Mammary epithelial cell (primary cell): ENCODE measurements at places on chromosomes 7 and 10. TPM values are rescaled to one million over a fixed set of nuclear protein-coding genes. Genes with fewer than 3 reads are reported as not detected.
A peak's percentile ranks its signal among the peaks of the same experiment; 100 is the strongest.

GRCh38 chr7:4836206-4836661 is 25.6 kb downstream of the PAPOLB start:
- DNase-seq: no peak

SLC26A5 gene
- polyA plus RNA-seq: not detected

DNA sequence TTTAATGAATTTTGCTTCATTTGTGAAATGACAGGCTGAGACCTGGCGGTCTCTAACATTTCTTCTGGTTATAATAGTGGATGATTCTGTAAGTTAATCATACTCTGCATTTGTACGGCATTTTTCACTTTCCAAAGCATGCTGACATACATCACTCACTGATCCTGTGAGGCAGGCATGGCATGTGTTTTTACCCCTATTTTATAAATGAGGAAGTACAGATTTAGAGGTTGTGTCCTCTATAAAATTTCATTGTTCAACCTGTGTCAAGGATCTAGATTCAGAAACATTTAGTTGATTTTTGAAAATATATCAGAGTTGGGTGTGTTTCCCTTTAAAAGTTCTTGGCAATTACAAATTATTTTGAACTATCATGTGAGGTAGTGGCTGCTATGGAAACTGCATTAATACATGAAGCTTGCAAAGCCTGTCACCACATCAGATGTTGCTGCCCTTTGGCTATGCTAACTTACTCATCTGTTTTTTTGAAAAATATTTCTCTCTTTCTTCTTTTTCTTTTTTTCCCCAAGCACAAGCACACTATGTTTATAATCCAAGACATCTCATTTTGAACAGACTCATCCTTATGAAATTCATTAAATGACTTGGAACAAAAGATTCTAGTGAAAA is 172.7 kb downstream of the GNAI1 start:
- DNase-seq: peak; percentile 68

UNCX gene
- polyA plus RNA-seq: not detected

EGR2 gene
- 0.23 TPM for polyA plus RNA-seq

- no peak for DNase-seq
These were observed 800.1 kb upstream of the ZWINT start for GRCh38 chr10:57161157-57161556.

- no peak for DNase-seq
These were observed 115.6 kb downstream of the TSPAN12 start for GRCh38 chr7:120742372-120742771.

DNA sequence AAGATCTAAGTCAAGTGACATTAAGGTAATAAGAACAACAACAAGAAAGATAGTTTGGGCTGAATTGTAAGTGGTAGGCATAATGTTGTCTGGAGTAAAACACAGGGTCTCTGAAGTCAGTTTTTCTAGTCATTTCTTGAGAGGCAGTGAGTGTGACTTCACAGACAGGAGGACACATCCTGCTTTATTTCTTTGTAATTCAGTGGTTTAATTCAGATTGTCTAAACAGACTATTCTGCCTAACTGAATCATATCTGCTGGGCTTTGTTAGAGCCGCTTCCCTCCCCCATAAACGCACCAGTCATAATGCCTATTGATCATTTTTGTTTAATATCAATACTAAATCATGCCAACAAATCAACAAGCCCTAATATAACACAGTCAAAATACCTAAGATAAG is 46.8 kb downstream of the AGK start:
- DNase-seq: no peak

- no peak for DNase-seq
These were observed 5.8 kb downstream of the CLCN1 start for GRCh38 chr7:143321734-143322133.

DNA sequence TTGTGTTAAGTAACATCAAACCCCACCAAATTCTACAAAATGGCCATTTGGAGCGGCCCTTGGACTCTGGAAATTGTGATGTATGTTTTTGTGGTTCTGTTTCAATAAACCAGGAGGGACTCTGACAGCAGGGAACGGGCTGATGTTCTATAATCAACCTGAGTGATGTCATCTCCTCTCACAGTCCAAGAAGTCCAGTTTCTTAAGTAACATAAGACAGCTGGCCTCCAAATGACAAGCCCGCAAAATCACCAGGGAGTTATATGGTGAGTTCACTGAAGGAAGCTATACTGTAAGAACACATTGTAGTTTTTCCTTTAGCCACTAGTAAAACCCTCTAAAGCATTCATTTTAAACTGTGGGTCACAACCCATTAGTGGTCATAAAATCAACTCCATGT is 34.0 kb downstream of the GOT1 start:
- no peak for DNase-seq

RAMP3 gene
- polyA plus RNA-seq: not detected

DNA sequence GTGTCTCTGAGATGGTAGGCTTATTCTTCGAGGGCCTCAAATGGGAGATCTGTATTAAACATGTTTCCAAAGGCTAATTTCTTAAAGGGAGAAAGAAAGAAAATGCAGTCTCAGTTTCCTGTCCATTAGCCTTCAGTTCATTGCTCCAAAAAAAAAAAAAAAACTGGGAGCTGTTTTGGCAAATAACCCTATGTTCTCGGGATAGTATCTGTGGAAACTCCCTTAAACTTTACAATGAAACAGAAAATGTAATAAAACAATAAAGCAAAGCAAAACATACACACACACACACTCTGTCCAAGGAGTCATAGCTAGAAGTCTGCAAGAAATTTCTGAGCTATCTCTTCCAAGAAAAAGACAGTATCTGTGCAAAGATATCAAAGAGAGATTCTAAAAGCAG is 172.5 kb upstream of the CELF2 start:
- DNase-seq: no peak

CADPS2 gene
- polyA plus RNA-seq: 0.53 TPM

GRCh38 chr10:24315211-24315610 is 106.3 kb downstream of the KIAA1217 start:
- DNase-seq: no peak

CDNF gene
- 1.5 TPM for polyA plus RNA-seq

DNA sequence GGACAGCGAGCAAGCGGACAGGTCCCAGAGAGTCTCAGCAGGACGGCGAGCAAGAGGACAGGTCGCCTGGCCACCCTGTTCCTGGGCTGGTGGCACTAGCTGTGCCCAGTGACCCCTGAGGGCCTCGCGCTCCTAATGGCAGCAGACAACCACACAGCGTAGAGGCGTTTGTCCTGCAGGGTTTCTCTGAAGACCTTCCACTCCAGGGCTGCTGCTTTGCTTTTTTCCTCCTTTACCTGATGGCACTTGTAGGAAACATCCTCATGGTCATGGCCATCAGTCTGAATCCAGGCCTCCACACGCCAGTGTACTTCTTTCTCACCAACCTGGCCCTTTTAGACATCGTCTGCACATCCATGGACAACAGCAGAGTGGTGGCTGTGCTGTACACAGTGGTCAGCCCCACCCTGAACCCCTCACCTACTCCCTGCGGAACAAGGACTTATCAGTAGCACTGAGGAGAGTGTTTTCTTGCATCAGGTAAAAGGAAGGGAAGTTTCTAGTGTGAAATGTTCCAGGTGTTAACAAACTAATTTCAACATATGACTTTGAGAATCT is 27.4 kb downstream of the SCART1 start:
- no peak for DNase-seq

DNA sequence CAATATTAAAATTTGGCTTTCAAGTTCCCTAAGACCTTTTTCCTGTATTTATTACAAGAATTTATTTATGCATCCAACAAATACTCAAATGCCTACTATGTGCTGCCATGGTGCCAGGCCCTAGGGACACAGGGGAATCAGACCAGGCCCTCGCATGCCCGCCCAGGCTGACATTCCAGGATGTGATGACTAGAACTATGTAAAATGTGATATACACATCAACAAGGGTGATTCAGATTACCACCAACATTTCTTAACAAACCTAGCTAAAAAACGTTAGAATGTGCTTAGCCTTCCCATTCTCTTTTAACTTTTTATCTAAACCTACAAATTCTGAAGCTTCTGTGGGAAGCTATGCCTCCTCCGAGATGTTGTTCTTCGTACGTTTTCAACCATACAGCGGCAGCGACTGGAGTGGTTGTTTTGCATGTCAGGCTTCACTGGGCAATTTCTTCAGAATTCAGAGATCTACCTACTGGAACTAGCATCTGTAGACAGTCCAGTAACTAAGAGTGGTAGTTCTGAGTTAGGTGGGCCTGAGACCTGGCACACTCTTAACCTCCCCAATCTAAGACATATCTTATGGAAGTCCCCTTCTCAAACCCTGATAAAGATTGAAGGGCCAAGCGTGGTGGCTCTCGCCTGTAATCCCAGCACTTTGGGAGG is 22.1 kb downstream of the GNA12 start:
- peak; percentile 79 for DNase-seq

DNA sequence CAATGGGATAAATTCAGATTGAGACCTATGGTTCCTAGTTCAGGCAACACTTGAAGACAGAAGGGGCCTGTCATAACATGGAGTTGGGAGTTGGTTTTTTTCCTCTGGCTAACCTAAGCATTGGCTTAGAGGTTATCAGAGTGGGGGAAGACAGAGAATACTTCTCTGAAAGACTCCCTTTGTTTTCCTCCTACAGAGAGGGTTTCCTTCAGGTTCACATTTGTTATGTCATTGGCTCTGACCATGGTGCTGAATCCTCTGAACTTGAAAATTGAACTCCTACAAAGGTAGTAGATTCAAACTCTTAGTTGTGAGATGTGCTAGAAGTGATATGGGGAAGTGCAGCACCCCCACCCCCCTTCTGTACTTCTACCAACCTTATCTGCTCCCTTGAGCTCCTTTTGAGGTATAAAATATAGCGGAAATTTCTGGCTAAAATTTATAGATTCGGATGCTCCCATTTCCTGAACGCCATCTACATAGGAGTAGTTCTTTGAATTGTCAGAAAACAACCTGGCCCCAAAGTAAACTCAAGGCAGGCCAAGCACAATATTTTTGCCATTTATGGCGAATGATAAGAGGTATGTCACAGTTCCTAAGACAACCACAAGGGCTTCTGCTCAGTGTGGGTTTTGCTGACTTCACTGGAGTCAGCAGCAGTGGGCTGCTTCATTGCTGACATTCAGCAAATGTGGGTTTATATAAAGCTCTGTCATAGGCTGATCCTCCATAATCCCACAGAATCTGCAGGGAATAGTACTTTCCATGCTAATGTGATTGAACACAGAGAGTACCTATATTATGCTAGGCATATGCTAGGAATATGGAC is 131.6 kb upstream of the KLF14 start:
- DNase-seq: peak; percentile 55

GRCh38 chr10:69359594-69359993 is 57.1 kb downstream of the TACR2 start:
- no peak for DNase-seq

DNA sequence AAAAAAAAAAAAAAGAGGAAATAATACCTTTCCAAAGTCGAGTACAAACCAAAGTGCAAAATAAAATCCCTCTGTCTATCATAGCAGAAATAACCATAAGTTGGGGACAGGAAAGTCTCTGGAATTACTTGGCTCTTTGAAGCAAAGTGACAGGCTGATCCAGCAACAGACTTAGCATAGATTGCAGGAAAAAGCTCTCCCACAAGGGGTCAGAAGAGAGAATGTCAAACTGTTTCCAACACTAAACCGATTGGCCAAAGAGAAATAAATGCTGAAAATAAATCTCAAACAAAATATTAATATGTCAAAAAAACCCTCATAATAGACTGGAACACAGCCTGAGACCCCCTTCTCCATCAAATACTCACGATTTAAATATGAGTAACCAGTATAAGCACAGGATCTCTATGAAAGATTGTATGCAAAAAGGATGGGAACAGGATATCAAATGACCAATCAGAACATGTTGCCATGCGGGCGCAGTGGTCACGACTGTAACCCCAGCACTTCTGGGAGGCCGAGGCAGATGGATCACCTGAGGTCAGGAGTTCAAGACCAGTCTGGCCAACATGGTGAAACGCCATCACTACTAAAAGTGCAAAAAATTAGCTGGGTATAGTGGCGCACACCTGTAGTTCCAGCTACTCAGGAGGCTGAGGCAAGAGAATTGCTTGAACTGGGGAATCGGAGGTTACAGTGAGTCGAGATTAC is 1000.7 kb upstream of the LRRN3 start:
- DNase-seq: peak; percentile 32

GRCh38 chr7:86911659-86912058 is 147.8 kb downstream of the ELAPOR2 start:
- no peak for DNase-seq

DNA sequence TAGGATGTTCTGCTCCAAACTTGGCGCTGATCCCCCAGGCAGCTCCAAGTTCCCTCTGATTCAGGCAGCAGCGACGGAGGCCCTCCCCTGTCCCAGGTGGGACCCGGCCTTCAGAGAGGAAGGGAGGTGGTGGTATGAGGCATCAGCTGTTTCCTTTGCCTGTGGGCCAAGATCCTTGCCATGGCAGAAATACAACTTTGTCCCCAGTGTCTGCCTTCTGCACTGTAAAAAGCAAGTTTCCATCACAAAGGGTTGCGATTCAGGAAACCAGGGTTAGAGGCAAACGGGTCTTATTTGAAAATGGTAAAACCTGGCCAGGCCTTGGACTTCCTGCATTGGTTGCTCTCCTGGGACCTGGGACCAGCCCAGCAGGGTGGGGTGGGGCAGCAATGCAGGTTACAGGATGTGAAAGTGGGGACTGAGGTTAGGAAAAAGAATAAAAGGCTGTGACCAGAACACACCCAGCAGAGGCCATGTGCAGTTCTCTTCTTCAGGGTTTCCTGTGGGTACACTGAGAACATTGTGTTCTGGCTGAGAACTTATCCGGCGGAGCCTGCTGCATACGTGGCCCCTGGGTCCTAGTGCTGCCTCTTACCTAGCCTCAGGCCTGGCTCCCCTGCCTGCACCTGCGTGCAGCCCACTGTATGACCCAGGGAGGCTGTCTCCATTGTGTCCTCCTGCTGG is 25.1 kb upstream of the DDIT4 start:
- peak; percentile 92 for DNase-seq

C7orf57 gene
- 1.1 TPM for polyA plus RNA-seq

DNA sequence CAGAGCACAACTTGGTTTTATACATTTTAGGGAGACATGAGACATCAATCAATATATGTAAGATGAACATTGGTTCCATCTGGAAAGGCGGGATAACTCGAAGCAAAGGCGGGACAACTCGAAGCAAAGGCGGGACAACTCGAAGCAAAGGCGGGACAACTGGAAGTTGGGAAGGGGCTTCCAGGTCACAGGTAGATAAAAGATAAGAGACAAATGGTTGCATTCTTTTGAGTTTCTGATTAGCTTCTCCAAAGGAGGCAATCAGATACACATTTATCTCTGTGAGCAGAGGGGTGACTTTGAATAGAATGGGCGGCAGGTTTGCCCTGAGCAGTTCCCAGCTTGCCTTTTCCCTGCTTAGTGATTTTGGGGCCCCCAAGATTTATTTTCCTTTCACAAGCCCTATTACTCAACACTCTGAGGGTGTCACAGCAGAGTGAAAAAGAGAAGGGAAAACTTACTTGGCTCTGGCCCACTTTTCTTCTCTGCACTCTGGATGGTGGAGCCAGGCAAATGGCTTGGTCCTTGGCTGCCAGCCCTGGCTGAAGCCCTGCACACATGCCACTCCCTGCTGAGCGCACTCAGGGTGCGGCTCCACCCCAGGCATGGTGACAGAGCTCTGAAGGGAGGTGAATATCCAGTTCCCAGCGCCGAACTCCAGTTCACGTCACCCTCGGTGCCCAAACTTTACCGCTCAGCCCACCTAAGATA is 46.7 kb downstream of the PARD3 start:
- peak; percentile 75 for DNase-seq

- peak; percentile 46 for DNase-seq
These were observed 265.2 kb downstream of the SNX13 start for GRCh38 chr7:17674943-17675608.

SEPTIN14 gene
- not detected for polyA plus RNA-seq

GRCh38 chr7:97075928-97076327 is 41.6 kb upstream of the SDHAF3 start:
- DNase-seq: peak; percentile 6
